DMS53 (cell line): ENCODE measurements at places on chromosomes 1 and 21.

GRCh38 chr1:109790735-109791494 lies 27.2 kb upstream of the EPS8L3 start:
- no peak for DNase-seq

GRCh38 chr21:32298148-32298559 lies 501 bp upstream of the MRAP start:
- no peak for DNase-seq

DNA sequence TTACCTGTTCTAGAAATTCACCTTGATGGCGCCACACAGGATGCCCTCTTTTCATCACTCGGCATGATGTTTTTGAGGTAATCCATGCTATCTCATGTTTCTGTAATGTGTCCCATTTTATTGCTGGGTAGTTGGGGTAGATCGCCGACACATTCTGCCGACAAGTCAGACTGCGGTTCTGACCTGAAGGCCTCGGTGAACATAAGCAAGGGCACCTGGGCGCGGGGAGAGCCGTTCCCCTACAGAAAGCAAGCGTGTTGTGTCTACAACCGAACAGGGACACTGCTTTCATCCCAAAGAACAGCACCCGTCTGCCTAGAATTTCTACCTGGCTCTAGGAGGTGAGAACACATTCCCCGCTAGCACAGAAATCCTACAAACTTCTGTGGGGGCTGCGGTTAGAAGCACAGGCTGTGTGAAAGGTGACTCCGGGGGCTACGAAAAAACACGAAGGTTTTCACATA lies 149.2 kb downstream of the PPIAL4G start:
- DNase-seq = peak; percentile 75

GRCh38 chr1:43009274-43009673 lies 50.6 kb upstream of the SLC2A1 start:
- no peak for DNase-seq

DNA sequence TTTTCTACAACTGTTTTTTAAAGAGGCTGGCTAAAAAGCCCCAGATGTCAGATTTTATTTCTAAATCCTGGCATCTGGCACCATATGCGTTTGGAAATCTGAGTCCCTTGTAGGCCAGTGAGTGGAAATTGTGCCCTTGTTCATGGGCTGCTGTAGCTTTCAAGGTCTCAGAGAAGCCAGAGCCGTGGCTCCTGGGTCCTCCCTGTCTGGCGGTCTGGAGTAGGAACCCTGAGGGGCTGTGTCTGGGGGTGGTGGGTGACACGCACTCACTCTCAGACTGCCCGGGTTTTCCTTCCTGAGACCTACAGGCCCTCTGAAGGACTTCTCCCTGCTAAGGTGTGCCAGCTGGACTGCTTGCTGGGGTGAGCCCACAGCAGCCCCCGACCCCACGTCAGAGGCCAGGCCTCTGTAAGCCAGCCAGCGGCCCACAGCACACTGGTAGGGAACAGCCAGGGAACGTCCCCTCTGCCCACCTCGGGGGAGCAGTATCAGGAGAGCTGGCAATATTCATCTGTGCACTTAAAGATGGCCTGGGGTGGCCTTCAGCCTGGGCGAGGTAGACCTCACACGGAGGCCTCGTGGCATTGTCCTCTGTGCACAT lies 151.5 kb downstream of the PEX14 start:
- DNase-seq = no peak

DNA sequence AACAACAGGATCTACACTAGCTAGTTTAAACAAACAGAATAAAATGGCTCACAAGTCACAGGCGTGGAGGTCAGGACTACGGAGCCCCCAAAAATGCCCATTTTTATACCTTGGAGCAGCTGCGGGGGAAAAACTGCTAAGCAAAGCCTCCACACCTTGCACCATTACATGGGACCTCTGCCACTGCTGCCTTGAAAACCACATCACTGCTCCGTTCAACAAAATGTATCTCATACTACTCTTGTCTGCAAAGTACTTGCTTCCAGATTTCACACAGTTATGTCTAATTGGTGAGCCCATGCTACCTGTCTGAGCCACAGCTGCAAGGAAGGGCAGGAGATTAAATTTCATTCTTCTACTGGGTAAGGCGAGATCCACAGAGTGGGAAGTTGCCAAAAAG lies 24.4 kb downstream of the MRPL39 start:
- DNase-seq = peak; percentile 54

DNA sequence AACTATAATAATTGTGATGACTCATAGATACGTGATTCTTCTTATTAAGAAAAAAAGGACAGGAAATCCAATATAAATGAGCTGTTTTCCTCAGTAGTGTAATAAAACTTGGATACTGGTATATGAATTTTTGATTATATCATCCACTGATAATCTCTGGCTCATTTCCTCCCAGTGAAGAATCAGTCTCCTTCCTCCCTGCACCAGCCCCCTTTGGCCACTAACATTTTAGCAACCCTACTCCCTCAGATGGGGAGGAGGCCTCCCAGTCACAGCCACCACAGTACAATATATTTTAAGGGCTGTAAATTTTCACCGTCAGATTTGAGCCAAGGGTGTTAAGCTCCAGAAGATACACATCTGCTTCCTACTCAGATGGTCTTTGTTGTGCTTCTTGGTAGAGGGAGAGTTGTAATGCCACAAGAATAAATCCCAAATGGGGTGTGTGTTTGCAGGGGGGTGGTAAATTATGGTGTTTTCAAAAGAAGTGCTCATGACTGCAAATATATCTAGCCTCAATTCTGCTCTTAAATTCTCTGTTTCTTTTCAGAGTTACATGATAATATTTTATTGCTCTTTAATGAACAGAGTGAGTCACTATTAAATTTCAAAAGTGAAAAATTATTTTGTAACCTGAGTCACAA lies 153.5 kb downstream of the HLX start:
- DNase-seq = no peak

DNA sequence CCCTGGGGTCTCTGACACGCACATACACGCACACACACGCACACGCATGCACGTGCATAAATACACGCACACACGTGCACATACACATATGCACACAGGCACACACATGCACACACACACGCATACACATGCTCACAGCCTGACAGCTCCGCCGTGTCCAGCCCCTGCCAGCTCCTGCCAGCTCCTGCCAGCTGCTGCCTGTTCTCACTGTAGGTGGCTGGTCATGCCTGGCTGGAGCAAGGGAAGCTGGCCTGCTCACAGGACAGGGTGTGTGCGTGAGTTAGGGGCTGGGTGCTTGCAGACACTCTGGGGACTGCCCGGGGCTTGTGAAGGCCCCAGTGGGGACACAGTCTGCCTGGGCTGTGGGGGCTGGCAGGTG lies 4.9 kb downstream of the PLCH2 start:
- DNase-seq = peak; percentile 36

GRCh38 chr21:43921979-43922945 lies 57.2 kb downstream of the AGPAT3 start:
- DNase-seq = no peak

- peak; percentile 37 for DNase-seq
Observed at GRCh38 chr21:42426876-42427480, 23.3 kb downstream of the UBASH3A start.

DNA sequence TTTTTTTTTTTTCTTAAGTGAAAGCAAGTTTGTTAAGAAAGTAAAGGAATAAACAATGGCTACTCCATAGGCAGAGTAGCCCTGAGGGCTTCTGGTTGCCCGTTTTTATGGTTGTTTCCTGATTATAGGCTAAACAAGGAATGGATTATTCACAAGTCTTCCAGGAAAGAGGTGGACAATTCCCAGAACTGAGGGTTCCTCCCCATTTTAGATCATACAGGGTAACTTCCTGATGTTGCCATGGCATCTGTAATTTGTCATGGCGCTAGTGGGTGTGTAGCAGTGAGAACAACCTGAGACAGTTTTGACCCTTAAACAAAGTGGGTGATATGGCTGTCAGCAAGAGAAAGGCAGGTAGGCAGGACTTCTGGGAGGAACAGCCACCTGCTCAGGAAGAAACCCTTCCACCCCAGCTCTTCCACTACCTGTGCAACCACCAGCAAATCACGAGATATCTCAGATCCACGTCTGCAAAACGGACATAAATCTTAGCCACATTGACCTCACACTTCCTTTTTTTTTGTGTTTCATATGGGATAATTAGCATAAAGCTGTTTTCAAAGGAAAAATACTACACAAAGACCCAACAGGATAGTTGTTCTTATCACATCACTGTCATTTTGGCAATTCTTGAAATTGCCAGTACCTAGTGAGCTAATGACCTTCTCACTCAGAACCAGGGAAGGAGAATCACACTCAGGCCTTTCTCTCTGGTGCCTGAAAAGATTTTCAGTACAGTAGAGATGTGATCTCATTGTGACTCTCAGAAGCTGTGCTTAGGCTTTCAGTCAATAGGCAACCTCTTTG lies 34.8 kb upstream of the DUSP10 start:
- peak; percentile 27 for DNase-seq

- DNase-seq = no peak
Observed at GRCh38 chr1:206115791-206116190, 1.4 kb downstream of the AVPR1B start.

DNA sequence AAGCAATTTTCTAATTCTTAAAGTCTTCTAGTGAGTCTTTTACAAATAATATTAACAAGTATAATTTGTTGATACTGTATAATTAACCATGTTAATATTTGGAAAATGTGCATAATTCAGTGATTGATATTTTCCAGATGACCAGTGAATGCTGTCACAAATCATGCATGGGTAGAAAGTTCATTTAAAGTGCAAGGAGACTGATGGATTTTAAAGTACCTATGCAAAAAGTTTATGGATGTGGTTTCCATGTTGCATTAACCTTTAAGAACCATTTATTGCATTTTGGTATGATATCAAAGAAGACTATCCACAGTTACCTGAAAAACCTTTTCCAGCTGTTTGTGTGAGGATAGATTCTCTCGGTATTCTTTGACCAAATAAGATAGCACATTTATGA lies 23.2 kb downstream of the CDC73 start:
- no peak for DNase-seq

DNA sequence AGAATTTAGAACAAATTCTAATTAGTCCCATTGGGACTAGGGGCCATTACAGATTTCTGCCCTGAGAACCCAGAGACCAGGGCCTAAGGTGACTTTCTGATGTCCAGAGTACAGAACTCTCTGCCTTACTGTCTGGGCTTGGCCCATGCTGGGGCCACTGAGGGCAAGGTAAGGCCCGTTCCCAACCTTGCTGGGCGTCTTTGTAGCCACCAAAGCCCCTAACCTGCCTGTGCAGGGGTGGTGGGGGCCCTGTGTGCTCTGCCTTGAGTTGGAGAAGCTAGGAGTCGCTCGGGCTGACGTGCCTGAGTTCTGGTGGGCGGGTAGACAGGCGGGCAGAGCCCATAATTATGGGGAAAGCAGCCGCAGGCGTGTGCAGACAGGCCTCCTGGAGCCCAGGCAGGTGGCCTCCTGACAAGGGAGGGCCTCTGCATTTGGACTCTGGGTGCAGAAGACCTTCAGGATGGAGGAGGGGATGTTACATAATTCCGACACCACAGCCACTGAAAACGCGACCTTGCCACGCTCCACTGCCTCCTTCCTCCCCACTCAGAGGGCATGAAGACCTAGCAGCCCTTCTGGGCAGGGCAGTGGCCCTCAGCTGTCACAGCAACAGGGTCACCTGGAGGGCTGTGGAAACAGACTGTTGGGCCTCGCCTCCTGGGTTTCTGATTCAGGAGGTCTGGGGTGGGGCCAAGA lies 239.9 kb upstream of the TMEM51 start:
- DNase-seq = no peak

DNA sequence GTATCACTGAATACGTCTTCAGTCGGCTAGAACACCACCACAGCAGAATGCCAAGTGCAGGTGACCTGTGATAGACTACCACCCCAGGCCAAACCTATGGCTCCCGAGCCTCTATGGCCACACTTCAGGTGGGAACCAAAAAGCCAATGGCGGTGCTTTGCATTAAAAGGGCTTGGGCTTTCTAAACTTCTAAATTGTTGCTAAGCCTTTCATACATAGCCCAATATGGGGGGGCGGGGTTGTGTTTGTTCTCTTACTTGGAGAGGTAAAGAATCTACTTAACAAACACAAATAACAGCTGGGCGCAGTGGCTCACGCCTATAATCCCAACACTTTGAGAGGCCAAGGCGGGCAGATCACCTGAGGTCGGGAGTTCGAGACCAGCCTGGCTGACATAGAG lies 19.7 kb downstream of the USP48 start:
- DNase-seq = no peak

DNA sequence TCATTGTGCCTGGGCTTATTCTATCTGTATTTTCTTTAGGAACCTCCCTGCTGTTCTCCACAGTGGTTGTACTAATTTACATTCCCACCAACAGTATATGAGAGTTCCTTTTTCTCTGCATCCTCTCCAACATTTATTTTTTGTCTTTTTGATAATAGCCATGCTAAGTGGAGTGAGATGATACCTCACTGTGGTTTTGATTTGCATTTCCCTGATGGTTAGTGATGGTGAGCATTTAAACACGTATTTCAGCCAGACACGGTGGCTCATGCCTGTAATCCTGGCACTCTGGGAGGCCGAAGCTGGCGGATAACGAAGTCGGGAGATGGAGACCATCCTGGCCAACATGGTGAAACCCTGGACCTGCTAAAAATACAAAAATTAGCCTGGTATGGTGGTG lies 57.9 kb downstream of the SLAMF6 start:
- DNase-seq = no peak

DNA sequence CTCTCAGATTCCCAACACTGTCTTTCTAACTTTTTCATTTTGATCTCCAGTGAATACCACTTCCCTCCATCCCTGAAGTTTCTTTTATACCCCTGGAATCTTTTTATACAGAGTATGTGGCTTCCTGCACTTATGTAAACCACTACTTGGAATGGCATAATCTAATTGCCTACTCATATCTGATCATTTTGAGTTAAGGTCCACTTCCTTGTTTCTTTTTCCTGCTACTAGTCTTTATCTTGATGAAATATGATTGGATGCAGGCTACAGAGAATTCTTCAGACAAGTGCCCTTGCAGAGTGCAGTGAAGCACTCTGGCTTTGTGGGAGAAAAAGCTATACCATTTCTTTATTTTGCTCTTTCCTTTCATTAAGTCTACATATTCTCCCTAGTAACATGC lies 325.3 kb upstream of the ADAMTS5 start:
- DNase-seq = no peak

DNA sequence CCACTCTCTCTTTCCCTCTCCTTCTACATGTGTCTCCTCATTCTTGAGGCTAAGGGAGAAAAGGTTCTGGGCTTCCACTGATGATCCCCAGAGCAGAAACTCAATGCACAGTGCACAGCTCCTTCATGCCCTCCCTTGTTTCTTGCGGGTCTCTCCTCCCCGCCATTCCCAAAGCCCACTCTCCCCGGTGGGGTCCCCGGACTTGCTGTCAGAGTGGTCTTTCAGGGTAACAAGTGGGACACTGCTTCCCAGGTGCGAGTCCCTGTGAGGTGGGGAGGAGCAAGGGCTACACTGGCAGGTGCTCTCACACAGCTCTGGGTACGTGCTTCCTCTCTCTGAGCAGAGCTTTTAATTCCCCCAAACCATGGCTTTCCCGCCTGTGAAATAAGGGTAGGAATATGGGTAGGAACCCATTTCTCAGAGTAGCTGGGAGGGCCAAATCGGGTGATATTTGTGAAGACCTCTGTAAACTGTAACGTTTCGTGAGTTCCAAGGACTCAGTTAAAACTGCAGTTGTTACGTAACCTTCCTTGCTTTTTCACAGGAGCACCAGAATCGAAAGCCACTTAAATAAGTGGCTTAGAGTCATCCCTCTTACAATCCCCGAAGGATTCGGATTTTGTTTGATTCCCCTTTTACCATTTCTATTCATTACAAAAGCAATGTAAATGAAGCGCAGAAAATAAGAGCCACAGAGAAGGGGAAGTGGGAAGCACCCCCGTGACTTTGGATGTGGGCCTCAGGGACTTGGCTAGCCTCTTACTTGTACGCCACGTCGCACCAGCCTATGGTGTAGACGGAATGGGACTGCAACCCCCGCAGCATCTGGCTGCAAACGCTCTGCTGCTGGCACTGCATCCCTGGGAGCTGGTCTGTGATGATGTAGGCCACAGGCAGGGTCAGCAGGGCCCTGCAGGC lies 6.2 kb downstream of the PGLYRP3 start:
- no peak for DNase-seq
